Activated naive CD4-positive, alpha-beta T cell treated with anti-CD3 and anti-CD28 coated beads for 36 hours (primary cell): ENCODE measurements at places on chromosomes 1 and 21. TPM values are rescaled to one million over a fixed set of nuclear protein-coding genes. Genes with fewer than 3 reads are reported as not detected.

- DNase-seq, result no peak
These were observed 68.8 kb downstream of the FHAD1 start for GRCh38 chr1:15315815-15316214.

DNA sequence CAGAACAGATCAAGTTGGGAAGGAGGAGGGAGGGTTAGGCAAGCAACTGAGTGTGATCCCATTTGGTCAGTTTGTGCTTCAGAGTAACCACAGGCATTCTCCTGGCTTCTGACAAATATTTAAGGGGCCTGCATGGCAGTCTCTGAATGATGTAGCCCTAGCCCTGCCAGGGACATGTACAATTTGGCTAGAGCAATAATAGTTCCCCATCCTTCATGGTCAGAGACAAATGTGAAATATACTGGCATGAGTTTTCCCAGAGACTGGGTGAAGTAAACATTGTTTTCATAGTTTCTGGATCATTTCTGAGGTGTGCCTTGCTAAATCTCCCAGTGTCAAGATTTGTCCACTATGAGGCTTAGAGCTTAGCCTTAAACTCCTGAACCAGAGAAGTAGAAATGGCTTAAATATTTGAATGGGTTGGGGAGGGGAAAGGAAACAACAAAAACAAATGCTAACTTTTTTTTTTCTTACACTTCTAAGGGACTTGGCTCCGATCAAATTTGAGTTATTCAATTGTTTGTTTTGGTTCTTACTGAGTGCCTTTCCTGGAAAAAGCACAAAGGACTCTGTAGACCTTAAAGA lies 42.0 kb upstream of the UBE2U start:
- DNase-seq, result no peak

DNA sequence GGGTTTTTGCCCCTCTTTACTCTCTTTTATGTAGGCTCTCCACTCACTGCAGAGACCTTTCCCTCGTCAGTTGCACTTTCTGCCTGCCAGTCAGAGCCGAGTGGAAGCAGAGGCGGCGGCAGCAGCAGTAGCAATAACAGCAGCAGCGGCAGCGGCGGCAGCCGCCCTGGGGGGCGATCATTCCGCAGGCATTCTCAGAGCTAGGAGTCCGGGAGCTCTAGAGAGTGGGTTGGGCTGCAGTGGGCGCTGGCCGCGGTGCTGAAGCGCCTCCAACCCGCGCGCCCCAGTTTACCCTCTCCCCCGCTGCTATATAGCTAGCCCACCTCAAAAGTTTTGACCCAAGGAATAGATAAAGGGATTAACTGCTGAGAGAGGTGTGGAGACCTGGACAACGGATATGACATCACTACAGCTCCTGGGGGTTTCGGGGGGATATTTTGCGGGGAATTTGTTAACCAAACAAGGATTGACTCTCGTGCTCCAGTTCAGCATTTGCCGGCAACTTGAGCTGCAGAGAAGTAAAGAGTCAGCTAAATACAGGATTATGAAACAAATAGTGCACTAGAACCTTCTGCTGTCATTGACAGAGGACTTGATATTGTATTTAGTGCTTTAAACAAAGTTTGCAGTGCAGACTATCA lies at the start of gene OLFM3:
Gene OLFM3, minus strand, starts transcription at position 102 of the 641 bp plus-strand sequence.
- DNase-seq, result no peak

DNA sequence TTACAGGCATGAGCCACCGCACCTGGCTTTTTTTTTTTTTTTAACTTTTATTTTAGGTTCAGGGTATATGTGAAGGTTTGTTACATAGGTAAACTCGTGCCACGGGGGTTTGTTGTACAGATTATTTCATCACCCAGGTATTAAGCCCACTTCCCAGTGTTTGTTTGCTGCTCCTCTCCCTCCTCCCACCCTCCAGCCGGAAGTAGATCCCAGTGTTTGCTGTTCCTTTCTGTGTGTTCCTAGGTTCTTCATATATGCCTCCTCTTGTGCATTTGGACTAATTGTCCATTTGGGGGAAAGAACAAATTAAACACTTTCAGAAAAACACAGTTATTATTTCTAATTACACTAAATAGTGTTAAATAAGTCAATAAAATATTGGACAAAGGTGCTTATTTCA lies 1.1 kb upstream of the SLC2A7 start:
- DNase-seq, result no peak

- no peak for DNase-seq
These were observed 414.3 kb downstream of the SETD4 start for GRCh38 chr21:35645991-35646390.

DNA sequence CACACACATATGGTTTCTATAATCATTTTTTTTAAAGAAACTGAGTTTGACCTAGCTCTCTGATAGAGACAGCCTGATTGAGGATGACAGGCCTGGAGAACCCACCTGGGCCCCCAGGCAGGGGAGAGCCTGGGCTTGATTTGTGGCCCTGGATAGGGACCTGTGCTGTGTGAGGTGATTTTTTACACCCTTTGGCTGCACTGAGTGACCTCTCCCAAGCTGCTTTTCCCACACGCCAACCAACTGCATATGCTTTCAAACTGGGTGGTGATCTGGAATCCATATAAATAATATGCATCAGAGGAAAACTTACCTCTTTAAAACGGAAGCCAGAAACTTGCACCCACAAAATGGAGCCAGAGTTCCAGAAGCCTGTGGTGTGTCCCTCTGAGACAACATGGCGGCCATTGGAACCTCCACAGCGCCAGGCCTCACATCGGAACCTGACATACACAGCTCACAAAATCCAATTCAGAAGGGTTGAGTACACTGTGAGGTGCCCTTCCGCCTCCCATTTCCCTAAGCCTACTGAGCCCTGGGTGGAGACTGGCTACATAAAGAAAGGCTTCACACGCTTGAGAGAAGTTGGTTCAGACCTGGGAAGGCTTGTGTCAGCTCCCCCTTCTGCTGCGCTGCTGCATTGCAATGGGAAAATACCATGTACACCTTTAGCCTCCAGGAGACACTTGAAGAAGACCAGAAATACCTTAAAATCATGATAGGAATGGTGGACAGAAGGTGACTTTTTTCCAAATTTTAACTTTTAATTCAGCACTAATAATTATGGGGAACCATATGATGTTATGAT lies 160.7 kb downstream of the HHIPL2 start:
- DNase-seq, result peak; percentile 10

DNA sequence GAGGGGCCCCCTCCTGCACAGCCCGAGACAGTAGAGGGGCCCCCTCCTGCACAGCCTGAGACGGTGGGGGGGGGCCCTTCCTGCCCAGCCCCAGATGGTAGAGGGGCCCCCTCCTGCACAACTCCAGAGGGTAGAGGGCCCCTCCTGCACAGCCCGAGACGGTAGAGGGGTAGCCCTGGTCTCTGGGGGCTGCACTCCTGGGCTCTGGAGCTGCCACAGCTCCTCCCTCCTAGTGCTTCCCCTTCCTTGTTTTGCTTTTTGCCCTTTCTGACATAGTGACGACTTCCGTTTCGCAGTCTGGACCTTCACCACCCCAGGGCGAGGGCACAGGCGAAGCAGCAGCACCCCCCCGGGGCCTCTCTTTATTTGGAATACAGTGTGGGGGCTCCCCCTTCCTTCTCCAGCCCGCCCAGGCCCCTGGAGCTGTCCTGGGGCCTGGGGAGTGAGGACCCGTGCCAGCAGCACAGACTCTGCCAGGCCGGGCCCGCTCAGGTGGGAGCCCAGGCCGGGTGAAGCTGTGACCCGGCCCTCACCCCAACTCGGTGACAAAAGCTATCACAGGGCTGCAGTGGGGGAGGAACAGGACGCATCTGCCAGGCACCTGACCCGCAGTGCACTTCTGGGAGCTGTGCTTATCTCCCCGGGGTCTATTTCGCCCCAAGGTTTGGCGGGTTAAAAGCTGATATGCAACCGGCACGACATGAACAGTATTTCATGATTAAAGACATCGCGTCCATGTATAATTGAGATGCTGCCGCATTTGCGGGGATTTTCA lies 1.1 kb upstream of the PRXL2B start:
- peak; percentile 88 for DNase-seq

- DNase-seq, result no peak
These were observed 4.9 kb downstream of the RPL11 start for GRCh38 chr1:23696335-23696989.

GRCh38 chr1:225440380-225441221 lies 12.8 kb upstream of the LBR start:
- no peak for DNase-seq

- DNase-seq, result no peak
These were observed 191.4 kb downstream of the KCNK2 start for GRCh38 chr1:215273838-215274516.

DNA sequence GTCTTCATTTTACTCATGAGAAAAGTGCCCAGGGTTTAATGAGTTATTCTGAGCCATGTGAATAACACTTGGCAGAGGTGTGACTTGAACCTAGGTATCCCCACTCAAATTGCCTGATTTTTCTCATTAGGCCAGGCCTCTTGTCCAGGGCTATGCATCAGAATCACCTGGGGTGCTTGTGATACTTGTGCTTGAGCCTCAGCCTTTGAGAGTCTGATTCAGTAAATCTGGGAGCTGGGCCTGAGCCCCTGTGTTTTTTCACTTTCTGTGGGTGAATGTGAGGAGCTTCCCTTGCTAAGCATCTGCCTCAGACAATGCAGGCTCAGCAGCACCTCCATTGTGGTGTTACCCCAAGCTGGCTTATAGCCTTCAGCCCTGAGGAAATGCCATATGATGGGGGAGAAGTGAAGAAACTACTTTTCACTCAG lies 127.1 kb downstream of the S1PR1 start:
- no peak for DNase-seq

GRCh38 chr21:45889961-45890360 lies 91.6 kb upstream of the COL6A1 start:
- no peak for DNase-seq

Gene RNU1-4
- 1,386 TPM for total RNA-seq

Gene SPRR4
- not detected for total RNA-seq

Gene BEST4
- 0.74 TPM for total RNA-seq

Gene PKP1
- not detected for total RNA-seq
